H9 (cell line): ENCODE measurements at places on chromosomes 7 and 10. TPM values are rescaled to one million over a fixed set of nuclear protein-coding genes. Genes with fewer than 3 reads are reported as not detected.

GRCh38 chr7:130345136-130345535, 520 bp downstream of the CPA5 start:
- H3K27me3 ChIP-seq = no peaks in the 10 kb centered on the region
- H3K4me3 ChIP-seq = no peak overlapping the region

GRCh38 chr10:53458007-53458406, 685.4 kb upstream of the MBL2 start:
- H3K4me1 ChIP-seq = no peaks in the 10 kb centered on the region
- DNase-seq = no peak
- H3K4me3 ChIP-seq = no peak overlapping the region
- H3K27me3 ChIP-seq = no peaks in the 10 kb centered on the region
- H3K36me3 ChIP-seq = peaks cover 17% of the 10 kb centered on the region

PON1 gene
- total RNA-seq = 0.15 and 0.90 TPM in 2 replicates

DNA sequence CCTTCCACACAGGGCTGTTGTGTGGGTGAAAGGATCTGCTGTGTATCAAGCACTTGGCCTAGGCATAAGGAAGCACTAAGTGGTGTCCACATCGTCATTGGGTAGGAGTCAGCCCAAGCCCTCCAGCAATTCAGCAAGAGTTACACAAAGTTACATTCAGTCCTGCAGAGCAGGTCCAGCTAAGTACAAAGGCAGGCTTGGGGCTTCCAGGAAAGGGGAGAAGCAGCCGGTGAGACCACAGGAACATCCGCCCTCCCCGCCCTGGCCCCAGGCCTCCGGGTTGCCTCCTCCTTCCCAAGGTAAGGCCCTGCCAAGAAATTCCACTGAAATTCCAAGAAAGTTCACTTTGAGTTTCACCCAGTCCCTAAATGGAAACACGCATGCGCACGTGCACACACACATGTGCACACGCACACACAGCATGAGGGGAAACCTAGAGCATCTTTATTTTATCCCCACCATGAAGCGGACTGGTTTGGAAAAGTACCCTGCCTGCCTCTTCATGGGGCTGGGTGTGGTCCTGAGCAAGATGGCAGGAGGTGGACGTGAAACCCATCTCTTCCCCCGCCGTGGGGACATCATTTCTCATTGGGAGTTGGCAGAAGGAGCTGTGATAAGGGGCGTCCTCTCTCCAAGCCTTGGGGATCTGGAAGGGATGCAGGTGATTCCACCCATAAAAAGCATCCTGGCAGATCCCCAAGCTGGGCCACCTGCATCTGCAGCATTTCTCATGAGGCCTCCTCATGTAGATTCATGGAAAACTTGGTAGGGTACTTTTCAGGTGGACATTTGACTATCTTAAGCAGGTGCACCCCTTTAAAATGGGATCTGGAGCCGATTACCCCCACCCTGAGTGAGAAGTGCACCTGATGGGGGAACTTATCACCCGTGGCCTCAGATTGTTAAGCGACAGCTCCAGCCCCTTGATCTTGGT, 69.1 kb upstream of the NANOS1 start:
- no peak overlapping the region for H3K4me3 ChIP-seq
- peak; percentile 23 for DNase-seq
- H3K27ac ChIP-seq = no peak overlapping the region
- H3K36me3 ChIP-seq = no peaks in the 10 kb centered on the region
- H3K4me1 ChIP-seq = no peaks in the 10 kb centered on the region

GRCh38 chr10:100996678-100997359, 2.8 kb upstream of the LZTS2 start:
- no peaks in the 10 kb centered on the region for H3K27me3 ChIP-seq
- peak; percentile 84 for DNase-seq
- H3K4me1 ChIP-seq = peaks cover 2% of the 10 kb centered on the region; the same call in 1 of the 2 replicates
- peak overlapping the region; percentile 84 for H3K4me3 ChIP-seq
- H3K36me3 ChIP-seq = peaks cover 25% of the 10 kb centered on the region

CFAP58 gene
- 0.63 and 0.88 TPM in 2 replicates for total RNA-seq

- DNase-seq = no peak
- H3K27me3 ChIP-seq = no peaks in the 10 kb centered on the region
- H3K36me3 ChIP-seq = peaks cover 4% of the 10 kb centered on the region
Measured at GRCh38 chr10:130242513-130242912, 106.3 kb downstream of the GLRX3 start.

- no peak within 1 kb of the TSS for H3K4me3 ChIP-seq
- H3K4me1 ChIP-seq = no peaks in the 10 kb centered on the region
- H3K36me3 ChIP-seq = no peaks in the 10 kb centered on the region
- no peaks in the 10 kb centered on the region for H3K27me3 ChIP-seq
Measured at GRCh38 chr7:36723951-36724664, at the start of gene AOAH. TSS of gene AOAH (minus strand) at chr7:36724494. CDS start at chr7:36724148, 346 bp downstream.

EMX2 gene
- not detected in 2 replicates for total RNA-seq

DNA sequence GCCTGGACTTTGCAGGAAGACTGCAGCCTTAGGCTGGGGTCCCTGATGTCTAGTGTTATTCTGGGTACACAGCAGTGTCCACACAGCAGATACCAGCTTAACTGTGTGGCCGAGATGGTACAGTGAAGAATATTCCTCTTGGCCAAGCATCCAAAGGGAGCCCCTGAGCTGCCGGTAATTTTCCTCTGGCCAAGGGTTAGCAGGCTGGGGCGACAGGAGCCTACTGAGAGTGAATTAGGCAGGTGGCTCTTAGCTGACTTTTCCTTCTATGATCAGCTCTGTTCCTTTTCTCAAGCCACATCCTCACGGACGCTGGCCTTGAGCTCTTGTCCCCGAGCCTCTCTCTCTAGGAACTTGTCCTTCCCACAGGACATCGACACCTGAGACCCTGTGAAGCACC, 29.8 kb downstream of the PRKAG2 start:
- no peaks in the 10 kb centered on the region for H3K27me3 ChIP-seq
- no peaks in the 10 kb centered on the region for H3K4me1 ChIP-seq
- no peak overlapping the region for H3K4me3 ChIP-seq
- no peak overlapping the region for H3K27ac ChIP-seq
- DNase-seq = no peak

GCK gene
- 0.90 and 0.98 TPM in 2 replicates for total RNA-seq

CNPY1 gene
- total RNA-seq = not detected in 2 replicates

WNT2 gene
- total RNA-seq = not detected in 2 replicates

DNA sequence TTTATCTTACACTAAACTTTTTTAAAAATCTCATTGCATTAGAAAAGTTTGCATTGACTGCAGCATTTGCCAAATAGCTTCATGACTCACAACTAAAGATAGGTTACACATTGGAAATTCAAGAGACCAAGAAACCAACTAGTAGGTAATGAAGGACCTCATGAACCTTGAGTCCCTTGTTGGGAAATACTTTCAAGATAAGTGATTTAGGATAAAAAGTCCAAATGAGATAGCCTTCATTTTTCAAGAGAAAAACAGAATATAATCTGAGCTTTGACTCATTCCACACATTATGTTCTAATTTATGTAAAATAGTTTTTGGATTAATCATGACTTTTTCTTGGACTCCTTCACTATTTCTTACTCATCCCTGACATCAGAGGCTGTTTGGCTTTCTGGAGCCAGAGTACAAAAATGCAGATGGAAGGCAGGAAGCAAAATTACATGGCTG, 13.1 kb upstream of the LIPF start:
- no peaks in the 10 kb centered on the region for H3K36me3 ChIP-seq
- no peak for DNase-seq
- no peaks in the 10 kb centered on the region for H3K4me1 ChIP-seq
- no peak overlapping the region for H3K27ac ChIP-seq
- no peak overlapping the region for H3K4me3 ChIP-seq

- no peak overlapping the region for H3K4me3 ChIP-seq
- peaks cover 15% of the 10 kb centered on the region; the same call in 1 of the 2 replicates for H3K4me1 ChIP-seq
- no peaks in the 10 kb centered on the region for H3K27me3 ChIP-seq
- H3K27ac ChIP-seq = no peak overlapping the region
- DNase-seq = no peak
Measured at GRCh38 chr7:116616555-116617059, 55.4 kb upstream of the MET start.

SEC31B gene
- total RNA-seq = 6.3 and 6.6 TPM in 2 replicates

DNA sequence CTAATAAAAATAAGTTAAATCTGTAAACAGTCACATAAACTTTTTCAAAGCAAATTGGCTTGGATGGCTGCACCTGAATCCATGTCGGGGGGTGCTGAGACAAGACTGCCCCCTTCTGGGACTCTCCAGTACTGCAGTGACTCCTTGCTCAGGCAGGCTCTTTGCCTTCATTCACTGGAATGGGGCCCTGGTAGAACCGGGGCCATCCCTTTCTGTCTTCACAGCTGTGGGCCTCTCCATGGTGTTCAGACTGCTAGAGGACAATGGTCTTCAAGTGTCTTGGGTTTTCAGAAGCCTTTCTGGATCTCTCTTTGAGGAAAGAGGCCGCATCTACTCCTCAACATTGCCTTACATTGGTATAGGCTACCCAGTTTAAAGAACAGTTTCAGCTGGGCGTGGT, 16.1 kb upstream of the IMPDH1 start:
- no peaks in the 10 kb centered on the region for H3K4me1 ChIP-seq
- H3K4me3 ChIP-seq = no peak overlapping the region
- H3K27ac ChIP-seq = no peak overlapping the region
- no peaks in the 10 kb centered on the region for H3K27me3 ChIP-seq
- peak; percentile 74 for DNase-seq
- no peaks in the 10 kb centered on the region for H3K36me3 ChIP-seq

- no peak overlapping the region for H3K27ac ChIP-seq
- no peaks in the 10 kb centered on the region for H3K36me3 ChIP-seq
- H3K27me3 ChIP-seq = no peaks in the 10 kb centered on the region
- DNase-seq = no peak
- H3K4me3 ChIP-seq = no peak overlapping the region
Measured at GRCh38 chr7:31553661-31554081, 39.8 kb downstream of the ITPRID1 start.

DNA sequence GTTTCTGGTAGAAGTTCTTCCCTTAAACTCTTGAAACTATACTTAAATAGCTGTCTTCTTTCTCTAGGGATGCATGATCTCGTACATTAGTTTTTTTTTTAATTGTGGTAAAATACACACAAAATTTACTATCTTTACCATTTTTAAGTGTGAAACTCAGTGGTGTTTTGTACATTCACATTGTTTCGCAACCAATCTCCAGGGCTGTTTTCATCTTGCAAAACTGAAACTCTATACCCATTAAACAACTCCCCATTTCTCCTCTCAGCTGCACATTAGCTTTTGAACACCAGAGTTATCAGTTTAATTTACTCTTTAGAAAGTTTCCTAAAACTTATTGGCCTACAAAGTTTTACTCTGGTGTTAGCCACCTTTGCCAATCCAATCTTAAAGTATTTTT, 45.5 kb upstream of the PRKAR2B start:
- no peak overlapping the region for H3K4me3 ChIP-seq
- H3K4me1 ChIP-seq = no peaks in the 10 kb centered on the region
- no peaks in the 10 kb centered on the region for H3K27me3 ChIP-seq
- no peak overlapping the region for H3K27ac ChIP-seq
- no peak for DNase-seq
- no peaks in the 10 kb centered on the region for H3K36me3 ChIP-seq

GRCh38 chr10:124748166-124748565, 4.0 kb upstream of the FAM53B start:
- no peak overlapping the region for H3K4me3 ChIP-seq
- no peak for DNase-seq
- H3K4me1 ChIP-seq = no peaks in the 10 kb centered on the region
- peaks cover 3% of the 10 kb centered on the region; the same call in 2 of the 3 replicates for H3K36me3 ChIP-seq
- no peak overlapping the region for H3K27ac ChIP-seq
- no peaks in the 10 kb centered on the region for H3K27me3 ChIP-seq

- H3K4me1 ChIP-seq = no peaks in the 10 kb centered on the region
- no peak overlapping the region for H3K4me3 ChIP-seq
- H3K36me3 ChIP-seq = no peaks in the 10 kb centered on the region; the same call in 1 of the 2 replicates
- DNase-seq = no peak
Measured at GRCh38 chr7:115086146-115086841, 164.4 kb downstream of the MDFIC start.

SNCG gene
- 4.9 and 5.5 TPM in 2 replicates for total RNA-seq

DNA sequence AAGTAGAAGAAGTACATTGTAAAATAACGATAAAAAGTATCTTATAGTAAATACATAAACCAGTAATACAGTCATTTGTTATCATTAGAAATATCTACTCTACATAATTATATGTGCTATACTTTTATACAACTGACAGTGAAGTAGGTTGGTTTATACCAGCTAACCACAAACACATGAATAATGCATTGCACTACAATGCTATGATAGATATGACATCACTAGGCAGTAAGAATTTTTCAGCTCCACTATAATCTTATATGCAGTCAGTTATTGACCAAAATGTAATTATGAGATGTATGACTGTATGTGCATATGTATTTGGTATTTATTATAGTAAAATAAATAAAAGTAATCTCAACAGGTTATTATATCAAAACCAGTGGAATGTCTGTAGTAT, 23.4 kb upstream of the SGCE start:
- no peak overlapping the region for H3K4me3 ChIP-seq
- no peaks in the 10 kb centered on the region for H3K4me1 ChIP-seq
- H3K36me3 ChIP-seq = no peaks in the 10 kb centered on the region
- no peaks in the 10 kb centered on the region for H3K27me3 ChIP-seq
- H3K27ac ChIP-seq = no peak overlapping the region
- no peak for DNase-seq

- no peaks in the 10 kb centered on the region for H3K27me3 ChIP-seq
- H3K4me3 ChIP-seq = no peak overlapping the region
- no peaks in the 10 kb centered on the region for H3K4me1 ChIP-seq
- no peak overlapping the region for H3K27ac ChIP-seq
- no peaks in the 10 kb centered on the region for H3K36me3 ChIP-seq
Measured at GRCh38 chr7:80241671-80242070, 107.0 kb downstream of the GNAI1 start.

- peak; percentile 32 for DNase-seq
- H3K4me1 ChIP-seq = no peaks in the 10 kb centered on the region
- no peaks in the 10 kb centered on the region for H3K27me3 ChIP-seq
- peaks cover 2% of the 10 kb centered on the region; the same call in 1 of the 3 replicates for H3K36me3 ChIP-seq
- H3K27ac ChIP-seq = no peak overlapping the region
Measured at GRCh38 chr7:96624954-96625353, 84.7 kb downstream of the SEM1 start.

GSAP gene
- 1.6 and 1.9 TPM in 2 replicates for total RNA-seq

TMEM213 gene
- 0.22 TPM in 1 of 2 replicates, not detected in the other for total RNA-seq

DNA sequence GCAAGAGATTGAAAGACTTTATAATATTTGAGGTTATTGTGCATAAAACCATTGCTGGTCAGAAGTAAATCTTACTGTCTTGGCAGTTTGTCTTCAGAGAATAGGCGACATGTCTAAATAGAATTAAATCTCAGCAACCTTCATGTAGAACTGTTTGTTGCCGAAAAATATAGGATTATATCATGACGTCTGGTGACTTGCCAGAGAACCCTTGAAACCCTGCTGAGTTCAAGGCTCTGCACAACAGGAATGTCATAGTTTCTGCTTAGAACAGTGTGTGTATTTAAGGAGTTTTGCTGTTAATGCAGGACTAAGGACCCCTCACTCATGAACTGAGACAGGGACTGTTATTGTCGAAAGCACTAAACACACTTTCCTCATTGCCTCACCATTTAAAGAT, 206.4 kb upstream of the ETV1 start:
- DNase-seq = no peak
- H3K27ac ChIP-seq = no peak overlapping the region
- H3K4me3 ChIP-seq = no peak overlapping the region
- peaks cover 2% of the 10 kb centered on the region; the same call in 2 of the 3 replicates for H3K36me3 ChIP-seq
- H3K27me3 ChIP-seq = no peaks in the 10 kb centered on the region

- H3K36me3 ChIP-seq = no peaks in the 10 kb centered on the region
- no peak for DNase-seq
- H3K27ac ChIP-seq = no peak overlapping the region
- no peaks in the 10 kb centered on the region for H3K27me3 ChIP-seq
- no peak overlapping the region for H3K4me3 ChIP-seq
Measured at GRCh38 chr10:123636598-123637325, 29.4 kb upstream of the GPR26 start.

ZNF212 gene
- total RNA-seq = 21.1 and 22.9 TPM in 2 replicates

GRCh38 chr7:90834771-90835170, 238.7 kb downstream of the CDK14 start:
- peaks cover 25% of the 10 kb centered on the region for H3K36me3 ChIP-seq
- H3K4me1 ChIP-seq = no peaks in the 10 kb centered on the region
- no peak for DNase-seq
- no peaks in the 10 kb centered on the region for H3K27me3 ChIP-seq
